ENCODE measurements at places on chromosomes 7 and 10. TPM values are rescaled to one million over a fixed set of nuclear protein-coding genes. Genes with fewer than 3 reads are reported as not detected.
A peak's percentile ranks its signal among the peaks of the same experiment; 100 is the strongest.

Gene MLXIPL
- total RNA-seq: 6.1 TPM

Gene NPSR1
- not detected for total RNA-seq

- no peak for DNase-seq
- H3K4me3 ChIP-seq: no peak overlapping the region
- H3K27ac ChIP-seq: no peak overlapping the region
- peaks cover 4% of the 10 kb centered on the region for H3K4me1 ChIP-seq
Observed at GRCh38 chr10:90674461-90674860, 183.4 kb downstream of the HTR7 start.

- no peak overlapping the region for H3K4me3 ChIP-seq
- H3K27ac ChIP-seq: no peak overlapping the region
- DNase-seq: no peak
Observed at GRCh38 chr10:9254353-9254752, 1199.9 kb downstream of the GATA3 start.

DNA sequence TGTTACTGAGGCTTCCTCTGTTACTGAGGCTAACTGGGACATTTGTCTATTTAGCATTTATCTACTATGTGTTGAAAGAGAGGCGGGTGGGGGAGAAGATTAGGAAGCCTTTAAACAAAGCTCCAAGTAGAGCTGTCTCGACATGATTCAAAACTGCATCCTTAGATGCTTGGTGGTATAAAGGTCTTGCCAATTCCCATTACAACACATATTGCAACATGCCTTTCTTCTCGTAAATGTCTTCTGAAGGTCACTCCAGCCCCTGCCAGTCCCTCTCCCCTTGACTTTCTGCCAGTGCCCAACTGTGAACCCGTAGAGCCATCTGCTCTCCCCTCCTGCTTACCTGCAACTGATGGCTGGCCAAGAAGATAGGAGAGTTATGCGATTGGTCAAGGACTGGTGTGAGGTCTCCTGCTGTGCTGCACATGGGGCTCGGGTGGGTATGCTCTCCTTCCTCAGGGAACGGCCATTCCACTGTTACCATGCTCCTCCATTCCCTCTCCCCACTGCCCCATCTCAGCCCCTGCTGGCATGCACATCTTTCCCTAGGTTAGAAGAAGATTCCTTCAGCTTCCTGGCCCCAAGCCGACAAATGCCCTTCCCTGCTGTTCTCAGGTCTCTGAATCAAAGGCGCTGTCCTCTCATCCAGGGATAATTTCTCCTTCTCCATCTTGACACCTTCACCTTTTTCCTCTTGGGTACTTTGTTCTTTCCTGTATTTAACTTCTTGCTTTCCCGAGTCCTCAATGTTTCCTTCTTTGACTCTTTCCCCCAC lies 43.6 kb upstream of the ZNF32 start:
- no peaks in the 10 kb centered on the region for H3K27me3 ChIP-seq
- H3K4me1 ChIP-seq: peaks cover 40% of the 10 kb centered on the region
- no peak for DNase-seq
- H3K4me3 ChIP-seq: no peak overlapping the region
- H3K27ac ChIP-seq: no peak overlapping the region

GRCh38 chr10:72260239-72260975 lies 13.3 kb upstream of the DDIT4 start:
- DNase-seq: no peak
- H3K27me3 ChIP-seq: no peaks in the 10 kb centered on the region
- peak overlapping the region; percentile 47 for H3K4me3 ChIP-seq
- peaks cover 82% of the 10 kb centered on the region for H3K4me1 ChIP-seq

DNA sequence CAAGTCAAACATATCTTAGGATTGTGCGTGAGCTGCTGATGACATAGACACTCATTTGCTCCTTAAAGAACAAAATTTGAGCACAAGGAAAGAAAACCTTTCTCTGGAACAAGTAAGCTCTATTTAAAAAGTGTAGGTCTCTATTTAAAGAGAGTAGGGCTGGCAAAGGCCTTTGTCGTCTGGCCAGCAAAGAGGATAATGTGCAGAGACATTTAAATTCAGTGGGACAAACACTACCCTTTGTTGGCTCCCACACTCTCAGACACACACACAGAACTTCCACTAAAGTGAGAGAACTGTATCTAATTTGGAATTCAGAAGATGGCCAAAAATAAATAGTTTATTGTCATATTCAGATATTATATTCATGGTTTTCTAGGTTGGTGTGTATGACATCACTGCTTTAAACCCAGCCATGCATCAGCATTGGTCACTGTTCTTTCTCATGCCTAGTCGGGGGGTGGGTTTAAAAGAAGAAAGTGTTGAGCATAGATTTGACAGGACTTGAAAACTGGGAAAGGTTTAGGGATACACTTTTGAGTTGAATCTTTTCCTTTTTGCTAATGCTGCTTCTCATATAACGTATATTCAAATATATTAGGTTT lies 49.5 kb upstream of the HDAC9 start:
- no peaks in the 10 kb centered on the region for H3K4me1 ChIP-seq
- no peaks in the 10 kb centered on the region for H3K36me3 ChIP-seq
- H3K27ac ChIP-seq: no peak overlapping the region
- no peak overlapping the region for H3K4me3 ChIP-seq
- DNase-seq: no peak
